ENCODE measurements at places on chromosomes 1 and 21. TPM values are rescaled to one million over a fixed set of nuclear protein-coding genes. Genes with fewer than 3 reads are reported as not detected.

- no peak overlapping the region for H3K27ac ChIP-seq
- peaks cover 5% of the 10 kb centered on the region for H3K27me3 ChIP-seq
- H3K4me3 ChIP-seq, result no peak overlapping the region
- DNase-seq, result no peak
Measured at GRCh38 chr1:116914667-116915066, 5.0 kb downstream of the PTGFRN start.

DNA sequence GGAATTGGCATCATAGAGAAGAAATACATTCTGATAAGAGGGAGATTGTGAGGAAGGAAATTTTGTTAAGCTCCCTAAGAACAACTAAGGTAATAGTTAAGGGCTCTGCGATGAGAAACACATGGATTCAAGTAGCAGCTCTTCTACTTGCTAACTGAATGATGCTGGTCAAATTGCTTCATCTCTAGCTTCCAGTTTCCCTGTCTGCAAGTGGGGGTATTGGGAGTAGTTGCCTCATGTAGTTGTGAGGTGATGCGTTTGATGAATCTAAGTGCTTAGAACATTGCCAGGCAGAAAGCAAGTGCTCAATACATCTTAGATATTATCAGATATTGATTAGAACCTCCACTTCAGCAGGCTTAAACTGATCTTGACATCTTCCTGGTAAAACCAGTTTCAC, 84.8 kb downstream of the CD58 start:
- no peaks in the 10 kb centered on the region for H3K36me3 ChIP-seq
- no peak for DNase-seq
- H3K4me1 ChIP-seq, result peaks cover 30% of the 10 kb centered on the region
- no peak overlapping the region for H3K4me3 ChIP-seq

NMNAT2 gene
- total RNA-seq, result 2.5 TPM

ERICH3 gene
- total RNA-seq, result not detected
